Left forelimb (tissue), 1 donor: ENCODE measurements at places on chromosomes 4 and X.
A peak's percentile ranks its signal among the peaks of the same experiment; 100 is the strongest.

- DNase-seq: no peak
These were observed 27.8 kb upstream of the GALNTL6 start for GRCh38 chr4:171785388-171785787.

DNA sequence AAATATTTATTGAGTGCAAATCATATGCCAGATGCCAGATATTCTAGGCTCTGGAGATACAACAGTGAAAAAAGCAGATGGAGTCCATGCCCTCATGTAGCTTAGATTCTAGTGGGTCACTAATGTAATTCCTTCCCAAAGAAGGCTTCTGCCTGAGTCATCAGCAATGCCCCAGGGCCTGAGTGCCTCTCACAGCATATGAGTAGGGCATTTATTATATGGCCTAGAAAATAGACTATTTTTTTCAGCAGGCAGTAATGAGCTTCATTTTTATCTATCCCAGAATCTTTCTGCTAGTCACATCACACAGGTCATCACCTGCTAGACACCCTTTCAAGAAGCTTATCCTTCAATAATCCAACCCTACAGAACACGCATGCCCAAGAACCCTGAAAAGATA is 22.3 kb downstream of the TMEM31 start:
- no peak for DNase-seq

- DNase-seq: no peak
These were observed 245.3 kb upstream of the PITX2 start for GRCh38 chr4:110867981-110868720.

DNA sequence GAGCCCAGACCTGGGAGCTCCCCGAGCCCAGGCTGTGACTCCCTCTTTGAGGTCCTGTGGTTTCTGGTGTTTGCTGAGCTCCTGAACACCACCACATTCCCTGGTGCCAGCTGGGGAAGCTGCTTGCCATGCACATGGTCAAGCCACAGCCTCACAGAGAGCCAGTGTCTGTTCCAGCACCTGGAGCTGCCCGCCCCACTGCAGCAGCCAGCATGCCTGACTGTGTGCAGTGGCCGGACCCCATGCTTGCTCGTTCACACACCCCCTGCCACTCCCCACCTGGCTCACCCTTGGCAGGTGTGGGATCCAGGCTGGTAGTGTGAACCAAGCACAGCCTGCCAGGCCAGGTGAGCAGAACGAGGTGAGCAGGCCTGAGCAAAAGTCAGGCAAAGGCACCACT is 95.6 kb upstream of the FAM9C start:
- no peak for DNase-seq

GRCh38 chr4:16884673-16885460 is 13.6 kb downstream of the LDB2 start:
- DNase-seq: no peak

DNA sequence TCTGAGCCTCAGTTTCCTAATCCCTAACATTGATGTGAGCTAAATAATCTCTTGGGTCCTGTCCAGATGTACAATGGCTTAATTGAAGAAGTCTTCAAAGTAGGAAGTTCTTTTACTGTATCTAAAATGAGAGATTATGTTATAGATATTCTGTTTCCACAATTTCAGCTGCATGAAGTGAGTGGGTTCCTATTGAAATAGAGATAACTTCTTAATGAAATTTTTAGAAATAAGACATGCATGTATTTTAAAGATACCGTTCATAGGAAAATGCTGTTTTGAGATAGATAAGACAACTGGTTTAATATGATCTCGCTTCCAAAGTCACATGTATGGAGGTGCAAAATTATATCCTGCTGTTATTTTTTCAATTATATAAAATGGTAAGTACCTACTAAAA is 71.9 kb downstream of the CLDN22 start:
- DNase-seq: no peak

GRCh38 chr4:53520116-53520515 is 71.2 kb downstream of the LNX1 start:
- no peak for DNase-seq

- no peak for DNase-seq
These were observed 580.0 kb downstream of the GALNTL6 start for GRCh38 chr4:172393220-172393619.

GRCh38 chrX:37867536-37868153 is 20.3 kb upstream of the DYNLT3 start:
- DNase-seq: no peak

- DNase-seq: no peak
These were observed 20.6 kb upstream of the FGFBP2 start for GRCh38 chr4:15983610-15984009.

DNA sequence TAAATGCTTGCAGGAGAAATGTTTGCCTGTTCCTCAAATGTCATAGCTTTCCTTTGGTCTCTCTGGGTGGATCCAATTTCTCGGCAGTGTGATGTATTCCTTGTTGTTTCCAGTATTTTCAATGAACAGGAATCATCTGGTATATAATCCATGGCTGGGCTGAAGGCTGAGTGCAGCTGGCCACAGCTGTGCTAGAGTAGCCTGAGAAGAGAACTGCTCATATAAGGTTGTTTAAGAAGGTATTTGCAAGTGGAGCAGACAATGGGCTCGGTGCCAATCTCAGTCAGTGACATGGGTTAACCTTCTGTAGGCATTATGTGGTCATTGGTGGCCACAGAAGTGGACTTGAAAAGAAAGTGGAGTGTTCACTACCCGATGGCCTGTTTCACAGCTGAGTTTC is 390.3 kb downstream of the SPRY1 start:
- DNase-seq: peak; percentile 73

GRCh38 chr4:148425327-148426110 is 16.7 kb downstream of the NR3C2 start:
- no peak for DNase-seq

- no peak for DNase-seq
These were observed 62.7 kb upstream of the SORBS2 start for GRCh38 chr4:185874516-185875230.

DNA sequence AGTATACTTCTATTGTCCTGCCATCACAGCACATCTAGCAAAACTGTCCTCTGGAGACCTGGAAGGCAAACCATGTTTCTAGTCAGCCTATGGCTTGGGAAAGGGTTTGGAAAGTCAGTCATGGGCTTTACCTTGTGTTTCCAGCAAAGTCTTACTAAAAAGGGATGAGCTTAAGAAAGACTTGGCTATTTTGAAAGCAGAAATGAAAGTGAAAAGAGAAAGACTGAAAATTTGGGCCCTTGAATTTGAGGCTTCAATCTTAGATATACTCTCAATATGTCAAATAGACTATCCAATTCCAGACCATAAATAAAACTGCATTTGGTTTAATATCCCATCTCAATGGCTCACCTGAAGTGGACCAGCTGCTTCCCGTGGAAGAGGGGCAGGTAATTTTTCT is 127.9 kb downstream of the ZNF330 start:
- no peak for DNase-seq

- DNase-seq: no peak
These were observed 123.2 kb downstream of the RBM47 start for GRCh38 chr4:40506492-40506891.

DNA sequence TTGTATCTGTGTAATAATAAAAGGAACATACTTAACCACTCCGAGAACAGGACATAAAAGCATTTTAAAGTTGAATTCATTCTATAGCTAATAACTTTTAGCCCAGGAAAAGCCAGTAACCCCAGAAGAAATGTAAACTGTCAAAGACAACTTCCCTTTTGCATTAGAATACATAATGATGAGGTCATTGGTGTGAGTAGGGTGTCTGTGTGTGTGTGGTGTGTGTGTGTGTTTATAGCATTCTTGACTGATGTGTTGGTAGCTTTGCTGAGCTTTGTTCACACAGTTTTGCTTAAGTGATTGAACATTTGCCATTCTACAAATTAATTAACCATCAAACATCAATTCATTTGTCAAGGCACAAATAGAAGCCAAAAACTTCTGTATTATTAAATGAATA is 559.6 kb downstream of the ARAP2 start:
- no peak for DNase-seq

GRCh38 chr4:85210353-85210752 is 243.9 kb upstream of the WDFY3 start:
- no peak for DNase-seq

DNA sequence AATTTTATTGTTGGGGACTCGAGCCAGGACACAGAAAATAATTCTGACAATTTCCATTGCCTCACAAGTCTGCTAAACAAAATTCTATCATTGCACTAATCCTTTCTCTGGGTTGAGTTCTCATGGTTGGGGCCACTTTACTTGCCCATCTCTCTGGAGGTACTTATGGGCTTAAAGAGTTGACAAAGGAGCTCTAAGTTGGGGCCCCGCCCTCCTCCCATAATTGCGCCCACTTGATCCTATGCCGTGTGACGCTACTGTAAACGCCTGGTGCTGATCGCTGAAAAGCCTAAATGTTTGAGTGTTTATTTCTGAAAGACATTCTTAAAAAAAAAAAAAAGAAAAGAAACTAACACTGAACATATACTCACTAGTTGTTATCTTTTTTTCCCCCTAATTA is 103.0 kb downstream of the TENM3 start:
- DNase-seq: no peak

- DNase-seq: no peak
These were observed 666.0 kb downstream of the GRID2 start for GRCh38 chr4:92969650-92970379.

- no peak for DNase-seq
These were observed 80.4 kb downstream of the MAPK10 start for GRCh38 chr4:86279293-86279960.

DNA sequence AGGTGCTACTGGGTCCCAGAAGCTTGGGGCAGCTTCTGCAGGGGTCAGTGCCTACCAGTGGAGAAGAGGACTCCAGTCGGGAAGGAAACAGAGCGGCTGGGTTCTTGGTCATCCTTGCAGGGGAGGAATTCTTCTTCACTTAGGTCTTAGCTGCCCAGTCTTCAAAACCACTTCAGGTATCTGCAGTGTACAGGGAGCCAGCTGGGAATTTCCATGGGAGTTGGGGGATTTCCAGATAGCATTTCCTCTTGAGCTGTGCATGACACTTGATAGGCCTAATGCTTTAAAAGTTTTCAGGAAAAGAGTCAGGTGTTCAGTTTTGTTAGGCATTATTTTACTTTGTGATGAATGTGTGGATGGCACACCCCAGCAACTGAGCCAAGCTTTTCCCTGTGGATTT is 58.1 kb upstream of the ENPP6 start:
- no peak for DNase-seq

- DNase-seq: no peak
These were observed 68.3 kb upstream of the ATOH1 start for GRCh38 chr4:93760284-93760683.

DNA sequence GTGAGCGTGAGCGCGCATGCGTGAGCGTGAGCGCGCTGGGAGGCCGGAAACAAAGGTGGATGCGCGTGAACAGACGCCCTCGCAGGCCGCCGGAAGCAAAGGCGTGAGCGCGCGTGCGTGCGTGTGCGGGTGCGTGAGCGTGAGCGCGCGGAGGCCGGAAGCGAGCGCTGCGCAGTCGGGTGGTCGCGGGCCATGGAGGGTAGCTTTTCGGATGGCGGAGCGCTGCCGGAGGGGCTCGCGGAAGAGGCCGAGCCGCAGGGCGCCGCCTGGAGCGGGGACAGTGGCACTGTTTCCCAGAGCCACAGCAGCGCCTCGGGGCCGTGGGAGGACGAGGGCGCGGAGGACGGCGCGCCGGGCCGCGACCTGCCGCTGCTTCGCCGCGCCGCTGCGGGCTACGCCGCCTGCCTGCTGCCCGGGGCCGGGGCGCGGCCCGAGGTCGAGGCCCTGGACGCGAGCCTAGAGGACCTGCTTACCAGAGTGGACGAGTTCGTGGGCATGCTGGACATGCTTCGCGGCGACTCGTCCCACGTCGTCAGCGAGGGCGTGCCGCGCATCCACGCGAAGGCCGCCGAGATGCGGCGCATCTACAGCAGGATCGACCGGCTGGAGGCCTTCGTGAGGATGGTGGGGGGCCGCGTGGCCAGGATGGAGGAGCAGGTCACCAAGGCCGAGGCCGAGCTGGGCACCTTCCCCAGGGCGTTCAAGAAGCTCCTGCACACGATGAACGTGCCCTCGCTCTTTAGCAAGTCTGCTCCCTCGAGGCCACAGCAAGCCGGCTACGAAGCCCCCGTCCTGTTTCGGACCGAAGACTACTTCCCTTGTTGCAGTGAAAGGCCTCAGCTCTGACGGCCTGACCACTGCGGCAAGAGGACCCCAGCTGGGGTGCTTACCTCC is at the start of gene BLOC1S4:
Gene BLOC1S4, plus strand, starts transcription at position 157 of the 894 bp plus-strand sequence. Its CDS starts 36 bp downstream, at position 193.
- DNase-seq: peak; percentile 94

DNA sequence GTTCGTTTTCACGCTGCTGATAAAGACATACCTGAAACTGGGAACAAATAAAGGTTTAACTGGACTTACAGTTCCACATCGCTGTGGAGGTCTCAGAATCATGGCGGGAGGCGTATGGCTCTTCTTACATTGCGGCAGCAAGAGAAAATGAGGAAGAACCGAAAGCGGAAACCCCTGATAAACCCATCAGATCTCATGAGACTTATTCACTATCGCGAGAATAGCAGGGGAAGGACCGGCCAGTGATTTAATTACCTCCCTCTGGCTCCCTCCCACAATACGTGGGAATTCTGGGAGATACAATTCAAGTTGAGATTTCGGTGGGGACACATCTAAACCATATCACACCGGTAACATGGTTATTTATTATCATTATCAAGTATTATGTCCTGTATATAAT is 2204.5 kb downstream of the ARAP2 start:
- DNase-seq: no peak

- DNase-seq: no peak
These were observed 22.9 kb upstream of the TMEM255A start for GRCh38 chrX:120334151-120334550.

DNA sequence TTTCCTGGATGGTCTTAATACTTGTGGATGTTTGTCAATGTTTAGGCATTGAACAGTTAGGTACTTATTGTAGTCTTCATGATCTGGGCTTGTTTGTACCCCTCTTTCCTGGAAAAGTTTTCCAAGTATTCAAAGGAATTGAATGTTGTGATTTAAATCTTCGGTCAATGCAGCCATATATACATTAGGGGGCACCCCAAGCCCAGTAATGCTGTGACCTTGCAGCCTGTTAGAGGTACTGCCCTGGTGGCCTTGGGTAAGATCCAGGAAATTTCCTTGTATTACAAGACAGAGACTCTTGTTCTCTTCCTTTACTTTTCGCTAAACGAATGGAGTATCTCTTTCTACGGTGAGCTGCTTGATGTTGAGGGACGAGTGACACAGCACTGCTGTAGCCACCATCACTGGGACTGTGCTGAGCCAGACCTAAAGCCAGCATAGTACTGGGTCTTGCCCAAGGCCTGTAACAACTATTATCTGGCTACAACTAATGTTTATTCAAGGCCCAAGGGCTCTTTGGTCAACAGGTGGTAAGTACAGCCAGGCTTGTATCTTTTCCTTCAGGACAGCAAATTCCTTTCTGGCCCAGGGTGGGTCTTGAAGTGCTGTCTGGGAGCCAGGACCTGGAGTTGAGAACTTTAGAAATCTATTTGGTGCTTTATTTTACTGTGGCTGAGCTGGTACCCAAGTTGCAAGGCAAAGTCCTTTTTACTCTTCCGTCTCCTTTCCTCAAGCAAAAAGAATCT is 118.3 kb upstream of the ATOH1 start:
- DNase-seq: no peak

DNA sequence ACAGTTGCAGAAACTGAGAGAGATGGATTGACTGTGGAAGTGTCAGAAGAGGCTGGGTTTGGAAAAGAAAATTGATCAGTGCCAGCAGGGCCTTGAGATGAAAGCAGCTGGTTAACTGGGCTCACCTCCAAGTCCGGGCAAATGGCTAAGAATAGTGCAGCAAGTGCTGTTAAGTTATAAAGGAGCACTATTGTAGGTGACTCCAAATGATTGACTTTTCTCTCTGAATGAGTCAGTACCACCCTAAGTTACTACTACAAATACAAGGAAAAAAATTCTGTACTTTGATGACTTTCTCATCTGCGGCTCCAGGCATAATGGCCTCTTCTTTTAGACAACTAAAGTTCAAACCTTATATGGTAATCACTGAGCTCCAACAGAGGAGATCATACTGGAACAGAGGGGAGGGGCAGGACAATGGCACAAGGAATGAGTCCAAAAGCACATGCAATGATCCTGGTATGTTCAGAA is 733.4 kb upstream of the INTU start:
- no peak for DNase-seq
